ENCODE measurements at places on chromosomes 4 and X. TPM values are rescaled to one million over a fixed set of nuclear protein-coding genes. Genes with fewer than 3 reads are reported as not detected.
A peak's percentile ranks its signal among the peaks of the same experiment; 100 is the strongest.

DNA sequence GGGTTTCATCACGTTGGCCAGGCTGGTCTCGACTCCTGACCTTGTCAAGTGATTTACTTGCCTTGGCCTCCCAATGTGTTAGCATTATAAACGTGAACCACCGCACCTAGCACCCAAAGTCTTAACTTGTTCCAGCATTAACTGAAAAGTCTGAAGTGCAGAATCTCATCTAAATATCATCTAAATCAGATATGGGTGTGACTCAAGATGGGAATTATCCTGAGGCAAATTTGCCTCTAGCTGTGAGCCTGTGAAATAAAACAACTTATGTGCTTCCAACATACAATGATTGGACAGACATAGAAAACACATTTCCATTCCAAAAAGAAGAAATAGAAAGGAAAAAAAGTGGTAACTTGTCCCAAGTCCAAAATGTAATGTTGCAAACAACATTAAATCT, 641.1 kb upstream of the ATOH1 start:
- DNase-seq = no peak

DNA sequence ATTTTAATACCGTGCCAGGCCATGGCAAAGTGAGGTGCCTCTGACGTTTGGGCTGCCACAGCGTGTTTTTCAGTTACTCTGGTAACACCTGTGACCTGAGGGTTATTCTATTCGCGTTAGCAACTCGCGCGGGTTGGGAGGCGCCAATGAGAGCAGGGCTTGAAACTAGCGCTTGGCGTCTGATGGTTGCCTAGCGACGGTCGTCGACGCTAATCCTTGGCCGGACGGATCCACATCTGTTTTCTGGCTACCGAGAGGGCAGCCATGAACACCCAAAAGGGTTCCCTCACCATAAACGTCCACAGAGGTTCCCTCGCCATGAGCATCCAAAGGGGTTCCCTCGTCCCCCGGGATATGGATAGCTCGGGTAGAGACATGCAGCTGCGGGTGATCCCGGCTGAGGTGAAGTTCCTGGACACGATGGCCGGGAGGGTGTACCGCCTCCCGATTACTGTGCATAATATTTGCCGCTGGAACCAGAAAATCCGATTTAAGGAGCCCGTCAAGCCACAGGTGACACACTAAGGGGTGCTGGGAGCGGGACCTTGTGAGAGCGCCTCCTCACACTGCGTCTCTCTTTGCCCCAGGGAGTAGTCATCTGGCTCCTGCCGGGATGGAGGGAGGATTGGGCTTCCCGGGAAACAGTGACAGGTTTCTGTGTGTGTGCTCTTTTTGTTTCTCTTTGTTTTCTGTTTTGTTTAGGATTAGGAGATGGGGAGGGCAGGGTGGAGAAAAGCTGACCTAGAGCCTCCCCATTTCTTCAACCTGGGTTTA, at the start of gene CFAP47:
CFAP47 (plus strand) TSS at position 199 of the 774 bp plus-strand sequence; CDS start at position 265, 66 bp downstream.
- peak; percentile 70 for DNase-seq

- DNase-seq = peak; percentile 75
Observed at GRCh38 chr4:77493120-77493752, 112.4 kb upstream of the CXCL13 start.

TRPC5OS gene
- total RNA-seq = not detected
